ENCODE measurements at places on chromosomes 2 and 18.
A peak's percentile ranks its signal among the peaks of the same experiment; 100 is the strongest.

GRCh38 chr2:150587547-150588505 is 100.4 kb upstream of the RND3 start:
- DNase-seq: peak; percentile 71

DNA sequence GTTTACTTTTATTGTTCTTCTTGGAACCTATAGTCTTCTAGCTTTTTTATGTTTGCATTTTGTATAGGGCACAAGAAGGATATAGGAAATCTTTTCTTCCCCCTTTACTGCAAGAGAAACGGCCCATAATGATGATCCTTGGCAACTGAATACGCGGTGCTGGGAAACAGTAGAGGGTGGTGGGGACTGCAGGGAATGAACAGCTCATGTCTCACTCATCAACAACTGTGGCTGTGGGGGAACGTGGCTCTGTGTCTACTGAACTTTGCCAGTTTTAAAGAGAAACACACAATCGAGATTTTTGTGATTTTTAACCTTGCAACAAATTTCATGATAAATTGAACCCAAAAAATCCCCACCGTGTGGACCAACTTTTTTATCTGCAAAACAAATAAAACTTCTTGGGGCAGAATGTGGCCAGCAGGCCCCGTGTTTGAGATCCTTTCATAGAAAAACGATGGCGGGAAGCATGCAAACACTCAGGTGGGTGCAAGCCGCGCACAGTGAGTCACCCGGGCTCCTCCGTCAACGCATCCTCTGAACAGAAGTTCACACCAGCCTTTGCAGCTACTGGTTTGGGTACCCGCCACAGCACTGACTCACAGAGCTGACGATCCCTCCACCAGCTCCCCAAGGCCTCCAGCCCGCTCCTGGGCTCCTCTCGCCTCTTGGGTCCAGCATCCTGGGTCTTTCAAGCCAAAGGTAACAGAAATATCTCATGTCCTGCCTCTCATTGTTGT is 149.3 kb downstream of the COL6A3 start:
- peak; percentile 84 for DNase-seq

DNA sequence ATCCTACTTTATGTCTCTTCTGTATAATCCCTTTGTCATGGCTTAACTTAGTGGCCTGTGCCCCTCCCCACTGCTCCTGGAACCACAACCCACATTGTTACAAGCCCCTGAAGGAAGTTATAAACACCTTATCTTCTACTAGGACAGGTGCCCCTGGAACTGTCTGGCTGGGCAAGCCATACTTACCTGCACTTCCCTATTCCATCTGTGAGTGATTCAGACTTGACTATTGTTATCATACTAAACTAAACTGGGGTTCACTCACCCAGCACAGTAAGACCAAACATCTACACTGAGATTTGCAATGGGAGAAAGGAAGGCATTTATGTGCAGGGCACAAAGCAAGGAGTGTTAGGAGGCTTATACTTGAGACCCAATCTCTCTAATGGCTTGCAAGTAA is 3.7 kb upstream of the UGT1A6 start:
- DNase-seq: no peak

DNA sequence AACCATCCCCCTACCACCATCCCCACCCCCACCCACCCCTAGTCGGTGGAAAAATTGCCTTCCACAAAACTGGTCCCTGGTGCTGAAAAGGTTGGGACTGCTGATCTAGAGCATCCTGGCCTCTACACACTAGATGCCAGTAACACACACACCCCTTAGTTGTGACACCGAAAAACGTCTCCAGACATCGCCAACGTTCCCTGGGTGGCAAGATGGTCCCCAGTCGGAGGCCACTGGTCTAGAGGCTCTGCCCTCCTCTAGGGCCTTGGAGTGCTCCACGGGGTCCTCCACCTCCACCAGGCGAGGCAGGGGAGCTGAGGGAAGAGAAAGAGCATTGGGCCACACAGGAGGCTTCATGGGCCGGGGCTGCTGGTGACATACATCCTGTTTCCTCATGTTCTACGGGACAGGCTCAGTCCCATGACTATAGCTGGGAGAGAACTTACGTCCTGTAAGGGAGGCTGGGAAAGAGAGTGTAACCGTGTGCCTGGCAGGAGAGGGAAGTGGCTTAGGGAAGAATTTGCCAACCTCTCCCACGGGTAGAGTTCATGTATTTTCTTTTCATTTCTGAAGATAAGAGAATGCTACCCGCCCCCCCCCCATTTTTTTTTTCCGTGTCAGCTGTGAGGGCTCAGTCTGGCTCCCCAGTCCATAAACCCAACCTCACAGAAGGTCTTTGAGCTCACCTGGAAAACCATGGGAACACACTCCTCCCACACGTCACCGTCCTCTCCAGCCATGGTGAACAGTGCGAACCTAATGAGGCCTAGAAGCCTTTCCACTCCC is 132.7 kb upstream of the MYCN start:
- no peak for DNase-seq

- no peak for DNase-seq
Measured at GRCh38 chr2:26619096-26619495, 22.1 kb downstream of the CIB4 start.

- DNase-seq: no peak
Measured at GRCh38 chr18:78554944-78555608, 424.5 kb upstream of the SALL3 start.

DNA sequence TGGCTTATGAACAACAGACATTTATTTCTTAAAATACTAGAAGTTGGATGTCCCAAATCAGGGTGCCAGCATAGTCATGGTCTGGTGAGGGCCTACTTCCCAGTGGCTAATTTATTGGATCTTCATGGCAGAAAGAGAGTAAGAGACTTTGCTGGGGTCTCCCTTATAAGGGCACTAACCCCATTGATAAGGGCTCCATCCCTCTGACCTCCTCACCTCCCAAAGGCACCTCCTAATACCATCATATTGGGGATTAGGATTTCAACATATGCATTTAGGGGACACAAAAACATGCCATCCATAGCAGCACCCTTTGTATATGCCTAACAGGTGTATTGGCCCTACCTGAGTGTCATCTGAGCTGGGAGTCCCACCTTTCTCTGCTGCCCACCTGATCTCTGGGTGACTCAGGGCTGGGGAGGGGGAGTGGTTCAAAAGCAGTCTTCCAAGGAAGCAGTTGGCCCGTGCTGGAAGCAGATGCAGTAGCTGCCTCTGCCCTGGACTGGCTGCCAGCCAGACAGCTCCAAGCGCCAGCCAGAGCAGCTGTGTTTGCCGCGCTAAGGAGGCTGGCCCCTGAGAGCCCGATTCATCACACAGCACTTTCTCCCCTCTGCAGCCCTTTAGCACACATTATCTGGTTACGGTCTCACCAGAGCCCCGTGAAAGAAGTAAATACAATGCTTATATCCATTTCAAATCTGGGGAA is 84.6 kb downstream of the SMAD7 start:
- DNase-seq: no peak

- DNase-seq: no peak
Measured at GRCh38 chr2:191815010-191815409, 31.9 kb downstream of the CAVIN2 start.

DNA sequence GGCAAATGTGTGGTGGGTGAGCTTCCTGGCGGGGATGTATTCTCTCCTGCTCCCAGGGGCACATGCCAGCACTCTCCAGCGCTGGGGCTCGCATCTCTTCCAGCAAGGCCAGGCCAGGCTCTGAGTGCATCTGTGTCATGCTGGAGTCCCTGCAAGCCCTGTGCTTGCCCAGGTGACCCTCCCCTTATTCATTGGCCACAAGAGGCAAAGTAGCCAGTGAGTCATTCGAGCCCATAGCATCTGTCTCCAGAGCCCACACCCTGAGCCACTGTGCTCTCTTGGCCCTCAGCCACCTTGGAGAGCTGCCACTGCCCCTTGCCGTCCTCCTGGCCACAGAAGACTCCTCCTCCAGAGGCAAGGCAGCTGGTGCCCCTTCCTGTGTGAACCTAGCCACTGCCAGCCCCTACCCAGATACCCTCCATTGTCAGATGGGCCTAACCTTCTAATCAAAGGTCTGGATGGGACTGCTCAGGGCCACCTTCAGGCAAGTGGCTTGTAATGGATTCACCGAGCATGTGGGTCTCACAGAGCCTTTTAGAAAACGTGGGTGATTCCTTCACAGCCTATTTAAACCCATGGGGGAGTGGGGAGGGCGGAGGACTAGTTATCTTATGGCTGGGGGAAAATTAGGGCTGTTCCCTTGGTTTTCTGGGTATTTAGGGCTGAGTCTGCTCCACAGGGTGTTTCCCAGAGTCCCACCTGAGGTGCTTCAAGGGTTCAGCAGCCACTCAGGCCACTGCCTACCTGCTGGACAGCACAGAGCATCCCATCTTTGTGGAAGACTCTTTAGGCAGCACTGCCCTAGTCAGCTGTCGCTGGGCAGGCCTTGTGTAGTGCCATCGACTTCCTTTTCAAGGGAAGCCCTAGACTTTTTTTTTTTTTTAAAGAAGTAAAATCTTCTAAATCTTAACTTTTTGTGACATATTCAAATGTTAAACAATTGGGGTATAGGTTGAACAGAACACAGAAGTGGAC is 137.4 kb downstream of the ACOXL start:
- peak; percentile 25 for DNase-seq

DNA sequence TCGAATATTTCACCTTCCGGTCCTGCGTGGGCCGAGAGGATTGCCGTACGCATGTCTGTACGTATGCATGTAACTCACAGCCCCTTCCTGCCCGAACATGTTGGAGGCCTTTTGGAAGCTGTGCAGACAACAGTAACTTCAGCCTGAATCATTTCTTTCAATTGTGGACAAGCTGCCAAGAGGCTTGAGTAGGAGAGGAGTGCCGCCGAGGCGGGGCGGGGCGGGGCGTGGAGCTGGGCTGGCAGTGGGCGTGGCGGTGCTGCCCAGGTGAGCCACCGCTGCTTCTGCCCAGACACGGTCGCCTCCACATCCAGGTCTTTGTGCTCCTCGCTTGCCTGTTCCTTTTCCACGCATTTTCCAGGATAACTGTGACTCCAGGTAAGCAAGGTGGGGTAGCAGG is at the start of gene SERPINB5:
Gene SERPINB5, plus strand, starts transcription at position 291 of the 400 bp plus-strand sequence. CDS start 7,471 bp downstream, outside the sequence.
- DNase-seq: no peak

- DNase-seq: peak; percentile 8
Measured at GRCh38 chr18:3525870-3526420, 76.0 kb downstream of the TGIF1 start.

GRCh38 chr2:81481242-81481993 is 1176.9 kb upstream of the LRRTM1 start:
- DNase-seq: no peak

DNA sequence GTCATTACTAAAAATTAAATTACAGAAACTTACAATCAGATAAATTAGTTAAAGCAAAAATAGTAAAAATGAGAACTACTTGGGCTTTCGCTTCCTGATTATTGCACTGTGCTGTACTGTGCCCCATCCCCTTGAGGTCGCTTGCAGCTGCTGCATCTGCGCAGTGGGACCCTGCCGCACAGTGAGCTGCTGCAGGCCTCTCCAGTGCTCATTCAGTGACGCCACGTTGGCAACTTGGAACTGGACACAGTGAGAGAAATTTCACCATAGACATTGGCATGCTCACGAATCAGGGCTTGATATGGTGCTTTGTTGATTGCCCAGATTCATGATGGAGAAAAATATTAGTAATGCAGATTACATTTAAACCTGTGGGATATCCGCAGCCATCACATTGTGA is 290.8 kb upstream of the MYT1L start:
- no peak for DNase-seq

- DNase-seq: peak; percentile 86
Measured at GRCh38 chr2:197708331-197708730, 3.2 kb downstream of the MARS2 start.

- no peak for DNase-seq
Measured at GRCh38 chr2:1162768-1163584, 212.3 kb downstream of the SNTG2 start.

DNA sequence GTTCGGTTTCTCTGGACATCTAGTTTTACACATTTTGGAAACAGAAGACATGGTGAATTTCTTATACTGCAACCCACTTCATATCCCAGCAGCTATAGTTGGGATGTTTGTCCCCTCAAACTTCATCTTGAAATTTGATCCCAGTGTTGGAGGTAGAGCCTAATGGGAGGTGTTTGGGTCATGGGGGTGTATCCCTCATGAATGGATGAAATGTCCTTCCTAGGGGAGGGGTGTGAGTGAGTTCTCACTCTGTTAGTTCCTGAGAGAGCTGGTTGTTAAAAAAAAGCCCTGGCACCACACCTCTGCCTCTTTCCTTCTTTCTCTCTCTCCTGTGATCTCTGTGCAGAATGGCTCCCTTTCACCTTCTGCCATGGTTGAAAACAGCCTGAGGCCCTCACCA is 369.0 kb upstream of the KCNJ3 start:
- no peak for DNase-seq

DNA sequence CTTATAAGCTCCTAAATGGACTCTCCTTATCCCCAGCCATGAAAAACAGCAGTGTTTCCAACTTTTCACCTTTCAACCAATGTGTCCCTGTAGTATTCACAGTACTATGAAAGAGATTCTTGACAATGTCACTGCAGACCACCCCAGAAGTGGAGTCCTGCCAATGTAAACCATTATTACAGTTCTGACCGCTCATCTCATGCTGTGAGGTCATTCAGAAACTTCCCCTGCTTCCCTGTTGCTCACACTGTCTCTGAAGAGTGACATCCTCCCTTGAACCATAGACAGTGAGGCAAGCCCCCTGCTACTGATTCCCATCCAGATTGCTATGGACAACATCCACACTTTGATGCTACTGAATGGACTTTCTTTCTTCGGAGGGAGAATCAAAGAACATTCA is 1523.7 kb upstream of the ACVR2A start:
- DNase-seq: peak; percentile 73

DNA sequence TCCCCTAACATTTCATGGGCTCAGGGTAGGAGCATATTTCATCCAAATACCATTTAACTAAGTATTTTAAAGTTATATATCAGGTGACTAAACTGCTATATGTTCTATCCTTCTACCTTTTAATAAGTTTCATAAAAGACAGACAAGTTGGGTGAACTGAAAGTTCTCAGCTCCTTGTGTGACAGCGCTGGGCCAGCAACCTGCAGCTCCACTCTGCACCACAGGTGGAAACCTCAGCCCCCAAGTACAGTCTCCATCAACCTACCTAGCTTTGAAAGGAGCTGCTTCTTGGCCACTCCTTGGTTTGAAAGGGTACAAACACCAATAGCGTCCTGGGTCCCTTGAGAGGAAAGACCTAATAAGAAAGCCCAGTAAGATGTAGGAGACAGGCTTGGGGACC is 177.9 kb downstream of the PDE1A start:
- no peak for DNase-seq

DNA sequence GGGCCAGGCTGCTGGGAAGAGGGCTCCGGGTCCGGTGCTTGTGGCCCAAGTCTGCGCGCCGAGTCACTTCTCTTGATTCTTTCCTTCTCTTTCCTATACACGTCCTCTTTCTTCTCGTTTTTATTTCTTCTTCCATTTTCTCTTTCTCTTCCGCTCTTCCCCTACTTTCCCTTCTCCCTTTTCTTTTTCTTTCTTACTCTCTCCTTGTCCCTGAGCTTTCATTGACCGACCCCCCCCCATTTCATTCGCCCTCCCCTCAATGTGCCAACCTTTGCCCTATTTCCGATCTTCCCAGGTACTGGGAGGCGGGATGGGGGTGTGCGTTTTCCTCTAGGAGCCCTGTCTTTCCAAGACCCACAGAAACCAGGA is 1.8 kb downstream of the ONECUT2 start:
- no peak for DNase-seq

- peak; percentile 64 for DNase-seq
Measured at GRCh38 chr2:236180831-236181453, 12.8 kb upstream of the GBX2 start.

- no peak for DNase-seq
Measured at GRCh38 chr2:168723275-168723899, 79.0 kb upstream of the NOSTRIN start.

Measured in iris pigment epithelial cell (primary cell).